ENCODE measurements at places on chromosomes 11 and 22. TPM values are rescaled to one million over a fixed set of nuclear protein-coding genes. Genes with fewer than 3 reads are reported as not detected.

The OR2D2 gene
- 0.61 TPM for total RNA-seq

The GRIA4 gene
- 0.49 TPM for total RNA-seq

The IGSF9B gene
- total RNA-seq, result not detected

The ZPR1 gene
- 35.5 TPM for total RNA-seq

The CTSF gene
- total RNA-seq, result 37.2 TPM

The MS4A5 gene
- total RNA-seq, result not detected

The OR51E2 gene
- not detected for total RNA-seq

The HDHD5 gene
- total RNA-seq, result 35.2 TPM

The TPBGL gene
- not detected for total RNA-seq

The TRPM5 gene
- total RNA-seq, result not detected
